Brain (organoid and tissue), 16 donors: ENCODE measurements at places on chromosomes 7 and 10.

DNA sequence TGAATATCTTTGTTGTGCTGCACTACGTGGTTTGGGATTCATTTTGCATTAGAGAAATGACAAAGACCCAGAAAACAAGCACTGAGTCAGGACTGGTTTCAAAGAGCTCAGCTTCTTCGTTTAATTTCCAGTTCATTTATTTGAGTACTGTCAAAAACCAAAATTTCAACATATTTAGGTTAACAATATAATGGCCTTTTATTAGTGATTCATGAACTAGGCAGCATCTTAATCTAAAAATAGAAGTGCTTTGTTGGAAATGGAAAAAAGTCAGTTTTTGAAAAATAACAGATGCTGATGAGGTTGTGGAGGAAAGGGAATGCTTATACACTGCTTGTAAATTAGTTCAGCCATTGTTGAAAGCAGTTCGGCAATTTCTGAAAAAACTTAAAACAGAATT, 856.4 kb downstream of the LRMDA start:
- no peak for DNase-seq

DNA sequence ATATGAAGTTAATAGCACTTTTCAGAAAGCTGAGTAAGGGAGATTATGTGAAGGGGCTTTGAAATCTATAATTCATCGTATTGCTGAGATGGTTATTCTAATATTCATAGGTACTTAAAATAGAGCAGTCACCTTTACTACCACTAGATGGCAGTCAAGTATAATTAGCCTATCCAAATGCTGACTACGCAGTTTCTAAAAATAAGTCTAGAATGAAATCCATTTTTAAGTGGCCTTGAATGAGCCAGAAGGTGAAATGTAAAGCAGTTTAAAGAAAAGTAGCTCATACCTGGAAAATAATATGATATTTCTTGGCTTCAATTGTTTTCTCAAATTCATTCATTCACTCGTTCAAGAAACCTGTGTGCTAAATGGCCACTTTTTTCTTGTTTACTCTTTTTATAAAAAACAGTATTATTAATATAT, 1277.1 kb downstream of the GATA3 start:
- DNase-seq = peak; percentile 76

DNA sequence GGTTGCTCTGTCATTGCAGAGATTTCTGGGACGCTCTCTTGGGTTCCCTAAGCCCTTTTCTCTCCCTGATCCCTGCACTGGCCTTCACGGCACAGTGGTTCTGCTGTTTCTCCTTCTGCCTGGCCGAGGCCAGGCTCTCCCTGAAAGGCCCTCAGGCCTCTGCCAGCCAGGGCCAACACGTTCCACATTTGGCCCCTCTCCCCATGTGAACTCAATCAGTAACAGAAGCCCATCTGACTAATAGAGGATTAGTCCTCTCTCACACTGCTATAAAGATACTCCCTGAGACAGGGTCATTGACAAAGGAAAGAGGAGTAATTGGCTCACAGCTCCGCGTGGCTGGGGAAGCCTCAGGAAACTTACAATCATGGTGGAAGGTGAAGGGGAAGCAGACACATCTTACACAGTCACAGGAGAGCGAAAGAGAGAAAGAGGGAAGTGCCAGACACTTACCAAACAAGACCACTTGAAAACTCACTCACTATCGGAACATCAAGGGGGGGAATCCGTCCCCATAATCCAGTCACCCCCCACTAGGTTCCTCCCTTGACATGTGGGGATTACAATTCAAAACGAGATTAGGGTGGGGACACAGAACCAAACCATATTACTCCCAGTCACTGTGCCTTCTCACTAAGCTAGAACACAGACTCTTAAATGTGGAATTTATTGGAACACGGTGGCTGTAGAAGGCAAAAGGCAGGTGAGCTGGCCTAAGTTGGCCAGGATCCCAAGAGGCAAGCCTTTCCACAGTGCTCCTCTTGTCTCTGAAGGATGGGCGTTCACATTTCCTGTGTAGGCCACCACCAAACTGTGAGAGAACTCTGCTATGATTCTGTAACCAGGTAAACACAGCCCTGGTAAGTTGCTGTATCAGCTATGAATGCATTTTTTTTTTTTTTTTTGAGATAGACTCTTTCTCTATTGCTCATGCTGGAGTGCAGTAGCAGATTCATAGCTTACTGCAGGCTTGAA, 8.8 kb downstream of the FZD8 start:
- no peak for DNase-seq

DNA sequence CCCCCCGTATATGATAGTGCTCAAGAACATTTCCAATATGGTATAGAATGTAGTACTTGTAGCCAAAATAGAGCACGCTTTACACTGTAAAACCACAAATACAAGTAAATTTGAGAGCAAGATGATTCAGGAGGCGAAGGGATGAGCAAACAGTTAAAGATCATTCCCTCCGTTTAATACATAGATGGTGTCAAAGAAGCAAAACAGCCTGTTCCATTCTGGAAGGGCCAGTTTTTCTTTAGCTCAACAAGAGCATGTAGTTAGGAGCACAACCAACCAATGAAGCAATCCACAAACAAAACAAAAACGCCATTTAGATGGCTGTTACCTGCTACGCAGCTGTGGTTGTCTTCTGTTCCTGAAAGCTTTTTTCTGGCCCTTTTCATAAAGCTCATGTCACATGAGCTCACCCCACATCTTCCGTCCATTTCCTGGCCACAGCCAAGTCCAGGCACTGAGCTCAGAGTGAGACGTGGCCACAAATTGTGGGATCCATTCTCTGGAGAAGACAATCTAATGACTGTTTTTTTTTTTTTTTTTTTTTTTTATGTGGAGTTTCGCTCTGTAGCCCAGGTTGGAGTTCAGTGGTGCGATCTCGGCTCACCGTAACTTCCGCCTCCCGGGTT, 185.6 kb downstream of the FANK1 start:
- no peak for DNase-seq

DNA sequence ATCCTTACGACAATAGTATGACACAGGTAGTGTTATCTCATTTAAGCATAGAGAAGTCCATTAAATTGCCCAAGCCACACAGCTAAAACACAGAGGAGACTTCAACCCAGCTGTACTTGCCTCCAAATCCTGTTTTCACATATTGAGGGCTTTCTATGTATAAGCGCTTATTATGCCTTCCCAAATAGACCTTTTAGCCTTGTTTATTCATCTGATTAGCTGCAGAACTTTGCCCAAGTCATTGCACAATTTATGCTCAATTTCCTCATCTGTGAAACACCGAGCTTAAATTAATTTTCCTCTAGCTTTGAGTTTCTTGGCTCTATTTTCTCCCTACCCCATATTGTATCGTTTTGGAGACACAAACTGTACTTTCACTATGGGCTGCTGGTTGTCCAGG, 15.5 kb downstream of the NPS start:
- no peak for DNase-seq

- peak; percentile 67 for DNase-seq
Observed at GRCh38 chr10:86673827-86674581, 5.7 kb downstream of the LDB3 start.
